Activated CD4-positive, alpha-beta T cell treated with anti-CD3 and anti-CD28 coated beads for 36 hours (primary cell): ENCODE measurements at places on chromosomes 3 and 15.

GRCh38 chr3:10629671-10630040 lies 124.3 kb upstream of the ATP2B2 start:
- no peak for DNase-seq

GRCh38 chr3:134619301-134619615 lies 31.6 kb downstream of the KY start:
- DNase-seq, result no peak

GRCh38 chr3:119891944-119892721 lies 110.2 kb downstream of the NR1I2 start:
- DNase-seq, result peak; percentile 52

- no peak for DNase-seq
Measured at GRCh38 chr3:111913163-111913763, 54.2 kb downstream of the PHLDB2 start.

DNA sequence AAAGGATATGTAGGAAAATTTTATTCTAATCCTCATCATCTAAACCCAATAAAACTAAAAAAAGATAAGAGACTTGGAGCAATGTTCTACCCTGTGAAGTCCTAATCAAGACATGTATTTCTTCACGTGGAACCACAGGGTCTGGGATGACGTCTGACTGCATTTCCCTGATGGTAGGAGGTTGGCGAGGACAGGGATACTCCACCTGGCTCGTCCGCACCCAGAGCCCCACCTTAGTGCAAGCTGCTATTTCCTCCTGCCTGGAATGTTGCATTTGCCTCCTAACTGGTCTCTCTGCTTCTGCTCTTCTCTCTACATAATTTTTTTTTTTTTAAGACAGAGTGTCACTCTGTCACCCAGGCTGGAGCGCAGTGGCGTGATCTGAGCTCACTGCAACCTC lies 57.7 kb upstream of the RASGRP1 start:
- no peak for DNase-seq

DNA sequence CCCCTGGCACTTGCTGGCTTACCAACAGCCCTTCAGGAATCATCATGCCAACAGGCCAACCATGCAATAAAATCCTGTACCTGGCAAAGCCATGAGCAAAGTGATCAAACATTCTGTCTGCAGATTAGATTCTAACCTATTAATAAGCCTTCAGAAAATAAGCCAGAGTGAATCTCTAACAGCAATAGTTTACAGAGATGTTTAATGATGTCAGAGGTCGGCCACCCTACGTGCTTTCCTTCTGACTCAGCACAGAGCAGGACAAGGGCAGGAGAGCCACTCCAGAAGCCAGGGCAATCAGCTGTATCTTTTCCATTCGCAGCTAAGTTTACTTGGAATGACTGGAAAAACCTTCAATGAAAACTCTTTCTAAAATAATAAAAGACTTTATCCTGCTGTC lies 13.1 kb downstream of the COL8A1 start:
- no peak for DNase-seq

DNA sequence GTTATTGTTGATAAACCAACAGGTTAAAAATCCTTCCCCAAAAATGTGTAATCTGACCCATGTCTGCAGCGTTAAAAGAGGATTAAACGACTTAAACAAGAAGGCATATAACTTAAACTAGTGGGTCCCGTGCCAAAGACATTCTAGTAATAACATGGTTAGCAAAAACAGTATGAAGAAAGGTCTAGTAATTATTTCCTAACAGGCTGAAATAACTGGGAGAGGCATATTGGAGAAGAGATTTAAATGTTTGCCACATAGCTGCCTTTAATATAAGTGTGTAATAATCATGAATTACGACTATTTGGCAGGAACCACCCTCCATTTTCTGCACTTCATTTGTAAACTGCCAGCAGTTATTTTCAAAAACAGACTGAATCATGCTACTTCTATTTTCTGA lies 67.7 kb upstream of the CSPG5 start:
- no peak for DNase-seq

GRCh38 chr3:189685291-189685690 lies 54.1 kb downstream of the TP63 start:
- no peak for DNase-seq

- no peak for DNase-seq
Measured at GRCh38 chr3:86988235-86988634, 2.7 kb downstream of the VGLL3 start.
